ENCODE measurements at places on chromosomes 1 and 21. TPM values are rescaled to one million over a fixed set of nuclear protein-coding genes. Genes with fewer than 3 reads are reported as not detected.

ZBTB18 gene
- total RNA-seq = 18.0 TPM

DNA sequence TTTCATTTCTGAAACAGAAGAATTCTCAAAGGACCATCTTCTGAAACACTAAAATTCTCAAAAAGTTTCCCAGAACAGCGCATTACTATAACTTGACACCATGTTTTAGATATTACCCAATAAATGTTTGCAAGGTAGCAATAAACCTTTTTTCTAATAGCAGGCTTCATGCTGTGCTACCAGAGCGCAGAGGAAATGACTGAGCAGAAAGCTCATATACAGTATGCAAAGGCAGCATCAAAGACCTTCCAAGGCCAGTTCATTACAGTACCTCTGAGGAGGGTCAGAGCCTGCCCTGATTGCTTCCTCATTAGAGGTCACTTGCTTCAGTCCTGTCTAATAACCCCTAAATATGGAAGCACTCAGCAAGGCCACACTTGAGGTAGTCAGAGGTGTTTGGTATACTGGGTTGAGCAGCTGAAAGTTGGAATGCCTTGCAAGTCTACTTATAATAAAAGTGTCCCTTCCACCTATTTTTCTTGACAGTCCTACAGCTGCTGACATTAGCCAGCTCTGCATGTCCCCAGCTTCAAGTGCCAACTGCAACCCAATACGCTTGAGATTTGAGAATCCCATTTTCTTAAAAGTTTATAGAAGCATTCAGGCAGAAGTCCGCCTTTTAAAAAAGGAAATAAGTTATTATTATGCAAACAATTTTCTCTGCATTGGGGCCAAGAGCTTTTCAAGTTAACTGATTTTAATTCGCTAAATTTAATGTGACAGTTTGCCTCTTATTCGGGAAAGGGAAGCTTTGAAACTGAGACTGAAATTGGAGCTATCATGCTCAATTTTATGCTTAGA, 207.2 kb downstream of the ZC3H11B start:
- no peak for DNase-seq

GRCh38 chr1:39865762-39866161, 17.5 kb downstream of the TRIT1 start:
- DNase-seq = no peak

KRTAP19-3 gene
- not detected for total RNA-seq

HPCA gene
- total RNA-seq = not detected

PCSK9 gene
- total RNA-seq = not detected

AVPR1B gene
- not detected for total RNA-seq

Data from cardiac septum (tissue), 1 donor.